NCI-H2081 (cell line): ENCODE measurements at places on chromosomes 5 and 9.

DNA sequence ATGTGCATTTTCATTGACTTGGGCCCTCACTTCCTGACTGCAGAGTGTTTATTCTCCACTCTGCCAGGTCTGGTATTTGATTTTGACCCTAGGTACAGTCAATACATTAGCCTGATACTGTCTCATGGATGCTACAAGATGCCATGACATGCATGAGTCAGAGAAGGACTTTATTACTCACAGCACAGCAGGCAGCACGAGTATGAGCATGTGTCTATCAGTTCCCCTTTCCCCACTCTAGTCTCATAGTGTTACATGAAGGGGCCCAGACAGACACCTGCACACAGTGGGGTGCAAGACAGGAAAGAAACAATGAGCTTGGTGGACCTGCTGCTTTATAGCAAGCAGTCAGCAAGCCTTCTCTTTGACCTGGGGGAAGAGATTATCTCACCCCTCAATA is 19.6 kb downstream of the ITGA2 start:
- no peak for DNase-seq

DNA sequence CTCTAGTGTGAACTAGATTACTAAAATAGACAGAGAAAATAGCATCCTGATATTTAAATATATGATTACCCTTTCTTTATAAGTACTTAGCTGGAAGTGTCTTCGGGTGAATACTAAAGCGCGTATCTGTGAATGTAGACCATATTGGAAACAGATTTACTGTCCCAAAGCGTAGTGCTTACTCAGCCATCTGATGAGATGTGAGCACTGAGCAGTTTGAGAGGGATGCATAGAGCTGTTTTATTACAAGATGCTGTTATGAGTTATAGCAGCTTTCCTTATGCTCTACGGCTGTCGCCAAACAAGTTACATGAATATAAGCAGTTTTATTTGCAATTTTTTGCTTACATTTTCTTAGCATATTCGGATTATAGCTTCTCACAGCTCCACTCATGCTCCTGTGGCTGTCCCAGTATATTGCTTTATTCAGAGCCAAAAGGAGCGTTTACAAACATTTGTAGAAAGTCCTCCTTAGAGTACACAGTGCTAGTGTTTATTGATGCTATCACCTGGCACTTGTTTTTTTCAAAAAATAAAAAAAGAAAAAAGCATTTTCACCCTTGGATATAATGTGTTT is 981.4 kb upstream of the WWC1 start:
- DNase-seq, result no peak

- DNase-seq, result no peak
Observed at GRCh38 chr9:129637102-129637501, 4.8 kb downstream of the ASB6 start.

DNA sequence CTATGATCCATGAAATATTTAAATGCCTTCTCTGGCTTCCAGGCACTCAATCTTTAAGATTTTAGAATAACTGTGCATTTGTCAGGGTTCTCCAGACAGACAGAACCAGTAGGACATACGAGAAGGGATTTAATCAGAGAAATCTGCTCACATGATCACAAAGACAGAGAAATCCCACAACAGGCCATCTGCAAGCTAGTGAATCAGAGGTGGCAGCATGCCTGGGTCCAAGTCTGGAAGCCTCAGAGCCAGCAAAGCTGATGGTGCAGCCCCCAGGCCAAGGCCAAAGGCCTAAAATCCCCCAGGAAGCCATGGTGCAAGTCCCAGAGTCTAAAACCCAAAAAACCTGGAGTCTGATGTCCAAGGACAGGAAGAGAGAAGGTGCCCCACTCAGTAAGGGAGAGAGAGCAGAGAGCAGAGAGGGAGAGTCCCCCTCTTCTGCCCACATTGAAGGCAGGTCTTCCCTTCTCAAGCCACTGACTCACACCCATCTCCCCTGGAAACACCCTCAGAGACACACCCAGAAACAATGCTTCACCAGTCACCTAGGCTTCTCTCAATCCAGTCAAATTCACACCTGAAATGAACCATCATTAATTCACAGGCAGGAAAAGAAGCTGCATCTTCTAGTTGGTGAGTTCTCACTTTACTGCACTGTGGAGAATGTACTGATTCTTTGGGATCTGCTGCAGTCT is 48.7 kb downstream of the CAMSAP1 start:
- DNase-seq, result no peak

GRCh38 chr5:43288269-43288831 is 24.9 kb downstream of the HMGCS1 start:
- no peak for DNase-seq

GRCh38 chr5:78636682-78637081 is 11.9 kb downstream of the LHFPL2 start:
- DNase-seq, result no peak
